ENCODE measurements at places on chromosomes 16 and 17. TPM values are rescaled to one million over a fixed set of nuclear protein-coding genes. Genes with fewer than 3 reads are reported as not detected.
A peak's percentile ranks its signal among the peaks of the same experiment; 100 is the strongest.

Gene CD300H
- not detected for total RNA-seq

- H3K27ac ChIP-seq, result no peak overlapping the region
- no peak for DNase-seq
- peaks cover 48% of the 10 kb centered on the region for H3K36me3 ChIP-seq
- no peak overlapping the region for H3K4me3 ChIP-seq
- H3K27me3 ChIP-seq, result no peaks in the 10 kb centered on the region
Measured at GRCh38 chr17:14209215-14209614, 27.4 kb downstream of the CDRT15 start.

- no peak overlapping the region for H3K27ac ChIP-seq
- no peak for DNase-seq
- H3K27me3 ChIP-seq, result no peaks in the 10 kb centered on the region
- peaks cover 9% of the 10 kb centered on the region for H3K4me1 ChIP-seq
Measured at GRCh38 chr16:69834807-69835466, 72.8 kb downstream of the WWP2 start.

GRCh38 chr16:75491876-75492275 lies 3.4 kb downstream of the CHST6 start:
- DNase-seq, result no peak
- no peaks in the 10 kb centered on the region for H3K36me3 ChIP-seq
- H3K4me1 ChIP-seq, result peaks cover 6% of the 10 kb centered on the region

Gene ZFPM1
- 12.2 TPM for total RNA-seq

GRCh38 chr16:79640513-79641360 lies 40.2 kb upstream of the MAF start:
- no peak for DNase-seq
- no peaks in the 10 kb centered on the region for H3K27me3 ChIP-seq
- no peak overlapping the region for H3K27ac ChIP-seq

DNA sequence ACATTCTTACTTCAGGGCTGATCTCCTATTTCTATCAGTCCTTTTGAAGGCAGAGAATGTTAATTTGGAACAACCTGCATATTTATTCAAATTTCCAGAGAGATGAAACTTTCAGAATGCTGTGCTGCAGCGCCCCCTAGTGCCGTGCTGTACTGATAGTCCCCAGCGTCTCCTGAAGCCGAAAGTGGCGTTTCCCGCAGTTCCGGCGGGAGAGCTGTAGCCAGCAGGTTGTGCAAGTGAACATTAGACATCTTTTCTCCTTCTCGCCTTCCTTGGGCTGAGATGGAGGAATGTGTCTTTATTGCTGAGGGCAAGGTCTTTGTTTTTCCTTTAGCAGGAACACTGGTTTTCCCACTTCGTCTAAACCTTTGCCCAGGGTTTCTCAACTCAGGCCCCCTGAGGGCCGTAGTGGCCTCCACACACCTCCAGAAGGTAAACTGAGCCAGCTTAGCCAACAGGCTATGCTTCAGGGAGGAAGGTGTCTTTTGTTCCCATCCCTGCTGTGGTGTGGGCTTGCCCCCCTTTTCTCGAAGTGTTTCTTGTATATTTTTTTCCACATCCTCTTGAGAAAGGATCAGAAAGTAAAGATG lies 26.4 kb downstream of the USP10 start:
- H3K27me3 ChIP-seq, result no peaks in the 10 kb centered on the region
- DNase-seq, result peak; percentile 91
- no peak overlapping the region for H3K4me3 ChIP-seq
- no peak overlapping the region for H3K27ac ChIP-seq
- H3K36me3 ChIP-seq, result peaks cover 1% of the 10 kb centered on the region

Gene DYNLRB2
- total RNA-seq, result not detected

DNA sequence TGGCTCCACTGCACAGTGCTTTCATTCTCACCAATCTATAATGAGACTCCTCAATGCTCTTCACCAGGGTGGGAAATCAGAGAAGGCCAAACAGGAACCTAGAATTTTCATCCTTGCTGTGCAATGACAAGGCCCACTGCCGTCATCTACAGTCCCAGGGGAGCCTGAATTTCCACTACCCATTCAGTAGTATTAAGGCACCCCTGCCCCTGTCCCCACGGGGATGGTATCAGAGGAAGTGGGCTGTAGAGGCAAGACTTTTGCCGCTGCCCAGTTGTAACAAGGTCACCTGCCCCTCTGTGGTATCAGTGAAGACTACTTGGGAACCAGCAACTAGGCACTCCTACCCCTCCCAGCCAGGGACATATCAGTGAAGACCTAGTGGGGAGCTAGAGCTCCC lies 104.5 kb downstream of the C16orf78 start:
- no peaks in the 10 kb centered on the region for H3K36me3 ChIP-seq
- no peak overlapping the region for H3K27ac ChIP-seq
- DNase-seq, result no peak
- peaks cover 1% of the 10 kb centered on the region for H3K27me3 ChIP-seq

DNA sequence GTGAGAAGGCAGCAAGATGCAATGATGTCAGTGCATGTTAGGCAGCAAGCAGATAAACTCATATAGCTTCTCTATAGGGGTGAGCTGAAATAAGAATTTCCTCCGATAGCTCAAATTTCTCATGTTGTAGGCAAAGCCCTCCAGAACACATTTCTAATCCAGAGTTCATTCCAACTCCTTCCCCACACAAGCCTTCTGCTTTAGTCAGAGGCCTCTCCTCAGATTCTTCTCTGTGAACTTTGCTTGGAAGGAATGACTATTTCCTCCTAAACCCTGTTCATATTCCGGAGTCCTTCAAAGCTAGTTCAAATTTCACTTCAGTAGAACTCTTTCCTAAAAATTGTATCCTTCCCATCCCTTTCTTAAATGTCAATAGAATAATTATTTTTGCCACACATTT lies 144.8 kb downstream of the KCNJ2 start:
- DNase-seq, result no peak
- no peaks in the 10 kb centered on the region for H3K27me3 ChIP-seq
- H3K36me3 ChIP-seq, result no peaks in the 10 kb centered on the region

DNA sequence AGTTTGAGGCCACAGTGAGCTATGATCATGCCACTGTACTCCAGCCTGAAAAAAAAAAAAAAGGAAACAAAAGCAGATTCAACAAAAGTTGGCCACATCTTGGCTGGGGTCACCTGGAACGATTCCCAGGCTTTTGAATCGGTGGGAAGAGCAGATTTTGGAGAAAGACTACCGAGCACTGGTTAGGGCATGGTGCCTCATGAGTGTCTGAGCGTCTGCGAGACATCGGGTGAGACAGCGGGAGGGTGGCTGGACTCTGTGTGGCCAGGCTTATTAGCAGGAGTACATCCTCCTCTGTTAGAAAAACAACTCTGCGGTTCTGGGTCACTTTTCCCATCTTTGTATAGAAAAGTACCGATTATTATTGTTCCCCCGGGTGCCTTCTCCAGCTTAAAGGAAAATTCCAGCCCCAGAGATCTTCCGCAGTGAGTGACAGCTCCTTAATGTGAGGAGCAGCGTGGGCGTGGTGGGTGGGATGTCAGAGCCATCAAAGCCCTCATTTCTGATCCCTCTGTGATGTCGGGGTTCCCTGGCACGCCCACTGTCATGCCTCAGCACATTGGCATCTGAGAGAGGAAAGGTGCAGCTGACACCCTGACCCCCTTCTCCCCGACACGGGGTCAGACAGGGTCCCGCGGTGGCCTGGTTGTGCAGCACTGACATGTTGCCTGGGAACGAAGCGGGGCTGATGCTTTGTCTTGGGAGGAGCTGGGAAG lies 6.9 kb downstream of the RGS9 start:
- H3K27ac ChIP-seq, result no peak overlapping the region
- DNase-seq, result no peak
- no peaks in the 10 kb centered on the region for H3K36me3 ChIP-seq
- peaks cover 7% of the 10 kb centered on the region for H3K27me3 ChIP-seq
- peaks cover 5% of the 10 kb centered on the region for H3K4me1 ChIP-seq

DNA sequence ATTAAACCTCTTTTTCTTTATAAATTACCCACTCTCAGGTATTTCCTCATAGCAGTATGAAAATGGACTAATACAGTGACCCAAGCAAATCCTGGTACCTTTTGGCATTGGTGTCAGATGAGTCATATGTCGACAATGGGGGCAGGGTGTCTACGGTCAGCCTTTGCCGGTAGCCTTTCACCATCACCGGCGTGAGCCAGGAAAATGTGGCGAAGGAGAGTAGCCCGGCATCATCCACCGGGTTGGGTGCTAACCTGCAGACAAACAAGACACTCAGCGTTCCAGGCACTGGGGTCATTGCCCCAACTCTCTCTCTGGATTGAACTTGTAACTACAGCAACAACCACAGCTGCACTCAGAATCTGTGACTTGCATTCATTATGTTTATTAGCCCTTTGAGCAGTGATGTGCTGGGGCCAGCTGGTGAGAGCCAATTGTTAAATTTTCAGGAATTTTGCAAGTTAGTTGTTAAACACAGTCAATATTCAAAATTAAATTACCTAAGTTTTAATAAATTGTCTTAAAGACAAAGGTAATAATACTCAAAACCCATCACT lies 11.9 kb downstream of the ABCC12 start:
- H3K27me3 ChIP-seq, result peaks cover 12% of the 10 kb centered on the region
- H3K27ac ChIP-seq, result no peak overlapping the region
- H3K36me3 ChIP-seq, result no peaks in the 10 kb centered on the region
- no peak overlapping the region for H3K4me3 ChIP-seq
- H3K4me1 ChIP-seq, result no peaks in the 10 kb centered on the region

Gene ENO3
- total RNA-seq, result 28.9 TPM

GRCh38 chr17:37197336-37197735 lies 178.4 kb upstream of the C17orf78 start:
- H3K27me3 ChIP-seq, result no peaks in the 10 kb centered on the region
- no peak for DNase-seq

GRCh38 chr17:73430848-73431247 lies 119.0 kb upstream of the CDC42EP4 start:
- no peak overlapping the region for H3K4me3 ChIP-seq
- no peaks in the 10 kb centered on the region for H3K36me3 ChIP-seq
- H3K27ac ChIP-seq, result no peak overlapping the region
- H3K4me1 ChIP-seq, result peaks cover 3% of the 10 kb centered on the region
- peak; percentile 17 for DNase-seq

DNA sequence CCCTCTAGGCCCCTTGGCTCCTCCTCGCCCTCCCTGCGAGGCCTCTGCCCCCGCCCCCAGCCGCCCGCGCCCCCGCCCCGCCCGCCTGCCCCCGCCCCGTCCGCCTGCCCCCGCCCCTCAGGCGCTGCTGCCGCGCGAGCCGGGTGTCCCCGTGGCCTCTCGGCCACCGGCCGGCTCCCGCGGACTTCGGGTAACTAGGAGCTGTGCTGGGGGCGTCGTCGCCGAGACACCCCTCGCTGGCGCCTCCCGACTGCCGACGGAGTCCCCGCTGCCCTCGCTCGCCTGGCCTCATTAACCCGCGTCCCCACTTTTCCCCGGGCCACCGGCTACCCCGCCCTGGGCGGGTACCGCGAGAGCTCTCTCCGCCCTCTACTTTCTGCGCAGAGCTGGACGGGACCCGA lies at the start of gene TLCD1:
TLCD1 (minus strand) TSS at position 8 of the 401 bp plus-strand sequence. CDS start 136 bp downstream, outside the sequence.
- peaks cover 42% of the 10 kb centered on the region for H3K36me3 ChIP-seq
- H3K27me3 ChIP-seq, result no peaks in the 10 kb centered on the region
- peak; percentile 80 for DNase-seq

Gene UNC13D
- 99.1 TPM for total RNA-seq

DNA sequence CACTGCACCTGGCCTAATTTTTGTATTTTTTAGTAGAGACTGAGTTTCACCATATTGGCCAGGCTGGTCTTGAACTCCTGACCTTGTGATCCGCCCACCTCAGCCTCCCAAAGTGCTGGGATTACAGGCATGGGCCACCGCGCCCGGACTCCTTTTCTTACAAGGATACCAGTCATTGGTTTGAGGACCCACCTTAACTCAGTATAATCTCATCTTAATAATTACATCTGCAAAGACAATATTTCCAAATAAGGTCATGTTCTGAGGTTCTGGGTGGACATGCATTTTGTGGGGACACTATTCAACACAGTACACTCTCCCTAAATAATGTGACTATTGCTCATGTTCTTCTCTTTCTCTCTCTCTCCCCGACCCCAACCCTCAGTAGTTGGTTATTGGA lies 63.7 kb downstream of the ERCC4 start:
- no peak overlapping the region for H3K27ac ChIP-seq
- DNase-seq, result no peak
- no peaks in the 10 kb centered on the region for H3K4me1 ChIP-seq
- H3K27me3 ChIP-seq, result no peaks in the 10 kb centered on the region
- H3K36me3 ChIP-seq, result no peaks in the 10 kb centered on the region
- no peak overlapping the region for H3K4me3 ChIP-seq

- no peak overlapping the region for H3K4me3 ChIP-seq
- peaks cover 6% of the 10 kb centered on the region for H3K27me3 ChIP-seq
- no peaks in the 10 kb centered on the region for H3K36me3 ChIP-seq
- peaks cover 4% of the 10 kb centered on the region for H3K4me1 ChIP-seq
Measured at GRCh38 chr17:66910651-66911285, 53.7 kb upstream of the CACNG4 start.
